CD4-positive, alpha-beta T cell (primary cell): ENCODE measurements at places on chromosomes 7 and 10.

DNA sequence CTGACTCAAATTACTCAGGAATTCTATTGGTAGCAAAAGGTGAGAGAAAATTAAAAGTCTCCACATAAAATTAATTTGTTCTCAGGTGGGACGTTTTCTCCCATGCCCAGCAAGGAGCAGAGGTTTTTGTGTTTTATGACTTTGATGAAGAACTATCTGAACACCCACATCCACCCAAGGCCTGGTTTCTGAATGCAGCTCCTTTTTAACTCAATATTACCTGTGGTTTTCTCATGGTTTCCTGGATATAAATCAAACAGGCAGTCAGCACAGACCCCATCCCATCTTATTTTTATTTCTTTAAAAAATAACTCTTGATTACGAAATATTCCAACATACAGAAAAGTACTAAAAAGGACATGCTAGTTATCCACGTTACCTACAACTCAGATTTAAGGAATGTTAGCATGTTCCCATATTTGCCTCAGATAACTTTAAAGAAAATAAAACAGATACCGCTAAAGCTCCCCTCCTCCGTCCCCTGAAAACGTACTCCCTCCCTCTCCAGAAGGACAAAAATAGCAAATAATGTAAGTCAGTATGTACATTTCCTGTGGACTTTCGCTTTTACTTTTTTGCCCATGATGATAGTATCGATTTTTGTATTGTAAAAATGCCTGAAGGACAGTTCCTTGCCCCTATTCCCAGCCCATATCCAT is 43.4 kb downstream of the GLI3 start:
- no peak for DNase-seq

- DNase-seq: no peak
Observed at GRCh38 chr10:50575477-50576244, 48.1 kb downstream of the SGMS1 start.

DNA sequence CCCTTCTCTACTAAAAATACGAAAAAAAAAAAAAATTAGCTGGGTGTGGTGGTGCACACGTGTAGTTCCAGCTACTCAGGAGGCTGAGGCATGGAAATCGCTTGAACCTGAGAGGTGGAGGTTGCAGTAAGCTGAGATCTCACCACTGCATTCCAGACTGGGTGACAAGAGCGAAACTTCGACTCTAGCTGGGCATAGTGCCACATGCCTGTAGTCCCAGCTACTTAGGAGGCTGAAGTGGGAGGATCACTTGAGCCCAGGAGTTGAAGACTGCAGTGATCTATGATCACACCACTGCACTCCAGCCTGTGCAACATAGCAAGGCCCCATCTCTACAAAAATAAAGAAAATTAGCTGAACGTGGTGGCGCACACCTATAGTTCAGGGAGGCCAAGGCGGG is 1.2 kb upstream of the SPACDR start:
- DNase-seq: no peak

DNA sequence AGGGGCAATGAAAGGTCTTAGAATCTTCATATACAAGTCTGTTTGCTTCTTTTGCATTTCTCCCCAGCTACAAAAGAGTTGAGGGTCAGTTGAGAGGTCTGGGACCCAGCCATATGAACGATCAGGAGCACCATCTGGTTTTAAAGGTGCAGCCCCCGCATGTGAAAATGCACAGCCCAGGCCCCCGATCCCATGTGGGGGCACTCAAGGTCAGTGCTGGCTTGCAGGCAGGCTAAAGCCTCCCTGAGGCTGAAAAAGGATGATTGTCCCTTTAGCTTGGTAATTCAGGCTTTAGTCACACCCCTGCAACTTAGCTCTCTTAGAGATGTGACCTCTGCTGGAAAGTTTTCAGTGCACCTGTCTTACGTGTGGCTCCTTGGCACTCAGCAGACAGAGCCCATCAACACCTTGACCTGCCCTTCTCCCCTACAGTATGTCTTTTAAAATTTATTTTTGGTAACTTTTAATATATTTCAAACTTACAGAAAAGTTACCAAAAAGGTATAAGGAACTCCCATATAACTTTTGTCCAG is 80.1 kb upstream of the PDCD4 start:
- DNase-seq: no peak

DNA sequence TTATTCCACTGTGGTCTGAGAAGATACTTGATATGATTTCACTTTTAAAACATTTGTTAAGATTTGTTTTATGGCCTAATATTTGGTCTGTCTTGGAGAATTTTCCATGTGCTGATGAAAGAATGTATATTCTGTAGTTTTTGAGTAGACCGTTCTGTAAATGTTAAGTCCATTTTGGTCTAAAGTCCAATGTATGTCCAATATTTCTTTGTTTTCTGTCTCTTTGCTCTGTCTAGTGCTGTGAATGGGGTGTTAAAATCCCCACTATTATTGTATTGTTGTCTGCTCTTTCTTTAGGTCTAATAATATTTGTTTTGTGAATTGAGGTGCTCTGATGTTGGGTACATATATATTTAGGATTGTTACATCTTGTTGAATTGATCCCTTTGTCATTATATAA is 31.3 kb downstream of the DNAJC9 start:
- no peak for DNase-seq

GRCh38 chr10:47033081-47033480 is 121.9 kb downstream of the PTPN20 start:
- no peak for DNase-seq

DNA sequence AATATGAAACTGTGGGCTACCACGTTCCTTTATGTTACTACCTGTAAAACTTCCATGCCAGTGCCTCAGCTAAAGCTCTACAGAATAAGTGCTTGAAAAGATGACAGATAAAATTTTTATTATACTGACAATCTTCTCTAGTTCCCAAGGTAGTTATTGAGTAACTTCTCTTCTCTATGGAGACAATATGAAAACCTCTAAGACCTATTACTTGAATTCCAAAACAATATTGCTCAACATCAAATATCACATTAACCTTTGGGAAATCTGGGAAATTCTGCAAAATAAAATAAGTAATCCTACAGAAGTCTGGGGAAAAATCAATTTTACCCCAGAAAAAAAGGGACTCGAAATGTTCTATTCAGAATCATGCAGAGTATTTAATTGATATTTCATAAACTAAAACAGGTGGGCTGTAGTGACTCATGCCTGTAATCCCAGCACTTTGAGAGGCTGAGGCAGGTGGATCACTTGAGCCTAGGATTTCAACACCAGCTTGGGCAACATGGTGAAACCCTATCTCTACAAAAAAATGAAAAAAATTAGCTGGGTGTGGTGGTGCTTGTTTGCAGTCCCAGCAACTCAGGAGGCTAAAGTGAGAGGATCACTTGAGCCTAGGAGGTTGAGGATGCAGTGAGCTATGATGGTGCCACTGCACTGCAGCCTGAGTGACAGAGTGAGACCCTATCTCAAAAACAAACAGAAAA is 23.8 kb upstream of the ANK3 start:
- DNase-seq: no peak

- DNase-seq: no peak
Observed at GRCh38 chr10:58963101-58963534, 213.3 kb upstream of the PHYHIPL start.

DNA sequence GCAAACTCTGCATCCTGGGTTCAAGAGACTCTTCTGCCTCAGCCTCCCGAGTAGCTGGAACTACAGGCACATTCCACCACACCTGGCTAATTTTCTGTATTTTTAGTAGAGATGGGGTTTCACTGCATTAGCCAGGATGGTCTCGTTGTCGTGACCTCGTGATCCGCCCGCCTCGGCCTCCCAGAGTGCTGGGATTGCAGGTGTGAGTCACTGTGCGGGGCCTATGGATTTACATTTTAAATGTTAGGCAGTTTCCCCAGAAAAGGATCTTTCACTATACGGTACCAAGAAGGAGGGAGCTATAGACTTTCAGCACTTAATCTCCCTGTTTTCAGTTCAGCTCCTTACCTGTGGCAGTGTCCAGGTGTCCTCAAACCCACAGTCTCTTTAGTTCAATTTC is 50.8 kb downstream of the SIRT1 start:
- no peak for DNase-seq

GRCh38 chr7:68684996-68685395 is 913.3 kb upstream of the AUTS2 start:
- DNase-seq: no peak
